ENCODE measurements at places on chromosomes 6 and 20.

DNA sequence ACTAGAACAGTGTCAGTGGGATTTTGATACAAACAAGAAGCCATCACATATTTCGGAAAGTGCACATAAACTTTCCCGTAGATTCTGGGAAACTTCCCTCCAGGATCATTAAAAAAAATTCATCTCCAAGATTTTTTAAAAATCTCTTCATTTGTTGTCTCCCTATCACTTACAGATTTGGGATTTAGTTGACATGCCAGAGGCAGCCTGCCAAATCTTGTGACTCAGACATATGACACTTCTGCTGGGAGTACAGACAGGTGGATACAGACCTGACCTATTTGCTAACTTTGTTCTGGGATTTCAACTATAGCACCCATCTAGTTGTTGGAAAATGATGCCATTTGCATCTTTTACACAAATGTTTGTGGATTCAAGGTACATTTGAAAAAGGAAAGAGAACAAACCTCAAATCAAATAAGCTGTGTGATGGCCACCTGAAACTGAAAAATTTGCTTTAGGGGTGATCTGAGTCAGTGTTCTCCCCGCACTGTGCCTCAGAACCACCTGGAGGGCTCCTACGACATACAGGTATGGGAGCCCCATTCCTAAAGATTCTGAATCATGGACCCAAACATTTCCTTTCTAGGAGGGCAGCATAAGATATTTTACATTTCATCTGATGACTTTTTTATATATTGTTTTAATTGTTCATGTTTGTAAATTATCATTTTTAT lies 21.9 kb upstream of the CD2AP start:
- DNase-seq = no peak

GRCh38 chr6:114712129-114712662 lies 369.4 kb upstream of the HS3ST5 start:
- DNase-seq = no peak

DNA sequence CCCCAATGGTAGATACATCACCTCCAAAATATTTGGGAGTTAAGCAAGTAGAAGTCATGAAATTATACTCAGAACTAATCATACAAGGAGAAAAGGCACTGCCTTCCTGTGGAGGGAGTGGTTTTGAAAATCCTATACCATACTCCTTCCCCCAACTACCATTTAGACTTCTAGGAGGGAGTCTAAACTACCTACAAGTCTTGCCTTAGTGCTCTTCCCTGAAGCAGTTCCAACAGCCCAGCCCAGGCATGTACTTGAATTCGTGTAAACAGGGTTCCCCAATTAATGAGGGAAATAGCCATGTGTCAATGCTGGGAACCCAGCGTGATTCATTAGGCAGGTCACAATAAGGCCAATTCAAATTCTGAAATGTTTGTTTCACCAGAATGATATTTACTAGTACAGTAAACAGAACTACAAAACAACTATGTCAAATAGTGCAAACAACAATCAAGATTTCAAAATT lies 39.1 kb upstream of the SGK1 start:
- DNase-seq = no peak

DNA sequence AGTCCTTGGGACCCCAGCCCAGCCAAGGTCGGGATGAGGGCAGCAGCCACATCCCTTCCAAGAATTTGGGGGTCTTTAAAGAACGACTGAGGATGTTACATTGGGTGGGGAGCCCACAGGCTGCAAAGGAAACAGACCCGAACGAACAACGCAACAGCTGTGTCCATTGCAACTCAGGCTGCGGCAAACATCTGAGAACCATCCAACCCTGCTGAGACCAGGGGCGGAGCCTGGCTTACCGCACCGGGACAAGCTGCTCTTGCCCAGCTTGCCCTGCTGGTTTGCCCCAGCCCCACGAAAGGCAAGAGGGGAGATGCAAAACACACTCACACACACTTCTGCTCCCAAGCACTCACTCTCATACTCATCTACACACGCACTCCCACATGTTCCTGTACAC lies 21.5 kb upstream of the TAF4 start:
- no peak for DNase-seq

DNA sequence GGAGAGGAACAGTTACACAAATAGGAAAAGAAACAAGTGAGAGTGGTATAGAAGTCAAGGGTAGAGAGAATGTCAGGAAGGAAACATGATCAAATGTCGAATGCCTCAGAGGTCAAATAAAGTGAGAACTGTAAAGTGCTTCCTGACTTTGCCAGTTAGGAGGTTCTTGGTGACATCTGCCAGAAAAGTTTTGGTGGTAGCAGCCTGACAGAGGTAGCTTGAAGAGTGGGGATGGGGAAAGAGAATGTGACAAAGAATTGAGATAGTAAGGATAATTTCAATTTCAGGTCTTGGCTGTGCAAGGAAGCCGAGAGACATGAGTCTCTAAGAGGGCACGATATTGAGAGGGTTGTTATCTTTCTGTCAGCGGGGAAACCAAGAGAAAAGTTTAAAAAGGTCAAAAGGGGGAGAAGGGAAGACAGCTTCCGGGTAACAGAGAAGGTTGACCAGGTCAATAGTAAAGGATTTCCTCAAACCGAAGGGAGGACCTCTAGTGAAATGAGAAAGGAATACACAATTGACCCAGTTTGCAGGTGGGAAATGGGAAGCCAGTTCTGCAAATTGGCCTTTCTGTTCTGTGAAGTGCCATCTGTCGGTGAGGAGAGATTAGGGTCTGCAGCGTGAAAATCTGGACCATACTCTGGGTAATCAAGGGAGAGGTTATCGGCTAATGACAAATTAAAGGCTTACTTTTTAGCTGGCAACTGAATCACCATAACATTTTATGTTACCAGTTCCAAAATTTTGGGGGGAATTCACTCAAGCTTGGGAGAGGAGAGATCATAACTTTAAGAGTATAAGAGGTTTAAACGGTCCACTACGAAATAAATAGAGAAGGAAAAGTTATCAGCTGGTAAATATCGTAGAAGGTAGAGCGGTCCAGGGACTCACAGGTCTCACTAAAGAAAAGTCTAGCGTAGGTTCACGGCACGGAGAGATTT lies 973 bp upstream of the BRD2 start:
- peak; percentile 84 for DNase-seq

DNA sequence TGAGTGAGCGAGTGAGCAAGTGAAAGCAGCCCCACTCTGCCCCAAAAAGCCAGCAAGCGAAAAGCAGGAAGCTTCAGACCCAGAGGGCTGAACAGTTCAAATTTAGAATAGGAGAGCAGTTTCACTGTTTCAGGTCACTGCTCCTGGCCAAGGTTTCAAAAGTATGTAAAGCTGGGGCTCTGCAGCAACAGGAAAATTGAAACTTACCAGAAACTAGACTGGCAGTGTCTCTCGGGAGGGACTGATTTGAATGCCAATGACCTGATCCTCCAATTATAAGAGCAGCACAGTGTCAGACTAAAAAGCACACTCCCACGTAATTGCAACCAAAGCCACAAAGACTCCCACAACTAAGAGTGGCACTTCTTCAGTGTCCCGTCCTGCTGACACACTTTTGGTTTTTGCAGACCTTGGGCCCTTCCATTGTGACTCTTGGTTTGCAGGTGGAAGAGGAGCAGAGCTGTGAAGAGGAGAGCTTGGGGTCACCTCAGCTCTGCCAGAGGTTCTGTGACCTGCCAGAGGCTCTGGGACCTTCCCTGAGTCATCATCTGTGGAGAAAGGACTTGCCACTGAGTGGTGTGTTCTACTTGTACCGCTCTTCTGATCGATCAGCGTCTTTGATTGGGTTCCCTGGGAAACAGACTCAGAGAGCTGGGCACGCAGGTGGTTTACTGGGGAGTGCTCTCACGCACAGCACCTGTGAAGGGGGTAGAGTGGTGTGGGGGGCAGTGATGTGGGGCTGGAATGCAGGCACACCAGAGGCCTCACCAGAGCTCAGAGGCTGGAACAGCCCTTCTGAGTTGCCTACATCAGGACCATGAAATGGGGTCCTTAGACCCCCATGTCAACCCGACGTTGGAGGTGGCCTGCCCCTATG lies 52.7 kb upstream of the PTGIS start:
- DNase-seq = no peak

- DNase-seq = no peak
Measured at GRCh38 chr6:73903155-73903554, 207.2 kb downstream of the CD109 start.

DNA sequence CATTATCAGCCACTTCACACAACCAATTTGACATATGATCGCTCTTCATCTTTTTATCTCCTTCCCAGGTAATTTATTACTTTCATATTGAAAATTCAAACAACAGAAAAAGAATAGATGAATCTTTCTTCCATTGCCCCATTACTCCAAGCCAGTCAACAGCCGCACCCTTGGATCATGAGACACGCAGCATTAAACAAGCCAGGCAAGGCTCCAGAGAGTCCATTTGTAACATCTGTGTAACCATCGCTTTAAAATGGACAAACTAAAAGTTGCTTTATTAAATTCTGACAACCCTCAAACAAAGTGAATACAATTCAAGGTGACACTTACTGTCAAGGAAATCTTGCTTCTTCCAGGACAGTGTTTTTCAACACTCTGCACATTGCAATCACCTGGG lies 200.3 kb downstream of the EPM2A start:
- no peak for DNase-seq

- no peak for DNase-seq
Measured at GRCh38 chr6:126199466-126199865, 140.4 kb upstream of the CENPW start.

- DNase-seq = no peak
Measured at GRCh38 chr20:19937651-19938420, 79.3 kb upstream of the NAA20 start.

DNA sequence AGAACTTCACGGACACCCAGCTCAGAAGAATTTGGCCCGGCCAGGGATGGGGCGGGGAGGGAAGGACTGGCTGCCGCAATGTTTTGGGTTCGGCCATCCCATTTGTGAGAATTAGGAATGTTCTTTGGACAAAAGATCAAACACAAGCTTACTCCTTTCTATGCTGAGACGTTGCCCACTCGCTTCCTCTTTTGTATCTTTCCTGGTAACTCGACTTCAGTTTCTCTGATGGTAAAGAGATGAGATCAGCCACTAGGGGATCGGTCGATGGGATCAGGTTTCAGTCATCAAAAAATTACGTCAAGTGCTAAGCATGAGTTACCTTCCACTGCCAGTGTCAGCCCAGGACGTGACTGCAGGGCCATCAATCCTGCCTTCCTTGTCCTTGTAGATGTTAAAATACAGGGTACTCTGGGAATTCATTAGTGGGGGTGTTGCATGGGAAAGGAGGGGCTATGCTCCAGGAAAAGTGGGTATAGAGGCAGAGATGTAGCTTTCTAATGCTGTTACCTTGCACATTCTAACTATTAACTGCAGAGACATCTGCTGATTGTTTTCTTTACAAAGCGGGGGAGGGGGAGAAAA lies 190.2 kb downstream of the TSHZ2 start:
- no peak for DNase-seq

GRCh38 chr6:26170181-26170580 lies 83.0 kb downstream of the HFE start:
- no peak for DNase-seq

DNA sequence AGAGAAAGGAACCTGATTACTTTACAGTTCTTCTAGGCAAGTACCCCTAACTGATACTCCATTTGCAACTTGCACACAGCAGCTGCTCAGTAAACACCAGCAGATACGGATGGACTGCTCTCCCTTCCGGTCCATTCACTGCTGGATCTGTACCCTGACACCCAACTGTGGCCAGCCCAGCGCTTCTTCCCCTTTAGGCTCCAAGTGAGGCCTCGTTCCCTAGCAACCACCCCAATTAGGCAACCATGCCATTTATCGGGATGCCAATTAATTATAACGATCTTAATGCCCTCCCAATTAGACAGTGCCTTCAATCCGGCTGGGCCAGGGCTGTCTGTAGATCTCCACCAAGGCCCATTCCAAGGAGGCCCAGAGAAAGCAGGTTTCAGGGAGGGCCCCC lies 3.2 kb downstream of the SULF2 start:
- no peak for DNase-seq

GRCh38 chr20:38143646-38144554 lies 21.2 kb downstream of the TGM2 start:
- no peak for DNase-seq

DNA sequence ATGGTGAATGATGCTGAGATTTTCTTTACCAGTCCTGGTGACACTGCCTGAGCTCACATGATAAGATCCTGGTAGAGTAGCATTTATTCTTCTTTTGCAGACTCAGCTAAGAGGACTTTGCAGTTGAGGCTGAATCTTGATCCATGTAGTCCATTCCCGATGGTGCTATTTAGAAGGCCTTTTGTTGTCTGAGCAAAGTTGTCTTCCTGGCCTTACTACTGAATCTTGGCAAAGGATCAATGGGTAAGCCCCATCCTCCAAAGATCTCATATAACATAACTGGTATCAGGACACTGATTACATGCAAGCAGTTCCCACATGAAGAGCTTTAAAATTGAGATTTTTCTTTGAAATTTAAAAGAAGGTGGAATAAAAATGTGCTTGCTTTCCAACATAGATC lies 291.6 kb downstream of the SOX4 start:
- DNase-seq = no peak

DNA sequence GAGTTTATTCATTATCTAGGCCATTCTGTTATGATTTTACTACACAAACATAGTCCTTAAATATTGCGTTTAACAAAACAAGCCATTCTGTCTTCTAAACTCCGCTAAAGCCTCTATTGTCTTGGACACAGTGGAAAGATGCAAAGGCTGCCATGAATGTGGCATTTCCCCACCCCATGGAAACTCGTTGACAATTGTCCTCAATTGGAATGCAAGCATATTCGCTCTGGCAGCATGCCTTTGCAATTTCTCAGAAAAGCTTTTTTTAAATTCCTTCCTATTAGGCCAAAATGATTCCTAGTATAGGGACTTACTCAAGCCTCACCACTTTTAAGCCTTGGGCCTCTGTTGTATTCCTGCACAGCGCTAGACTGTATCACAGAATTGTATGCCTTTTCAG lies 22.8 kb downstream of the OR2A4 start:
- no peak for DNase-seq

- DNase-seq = no peak
Measured at GRCh38 chr6:29739136-29739881, 16.1 kb downstream of the HLA-F start.

DNA sequence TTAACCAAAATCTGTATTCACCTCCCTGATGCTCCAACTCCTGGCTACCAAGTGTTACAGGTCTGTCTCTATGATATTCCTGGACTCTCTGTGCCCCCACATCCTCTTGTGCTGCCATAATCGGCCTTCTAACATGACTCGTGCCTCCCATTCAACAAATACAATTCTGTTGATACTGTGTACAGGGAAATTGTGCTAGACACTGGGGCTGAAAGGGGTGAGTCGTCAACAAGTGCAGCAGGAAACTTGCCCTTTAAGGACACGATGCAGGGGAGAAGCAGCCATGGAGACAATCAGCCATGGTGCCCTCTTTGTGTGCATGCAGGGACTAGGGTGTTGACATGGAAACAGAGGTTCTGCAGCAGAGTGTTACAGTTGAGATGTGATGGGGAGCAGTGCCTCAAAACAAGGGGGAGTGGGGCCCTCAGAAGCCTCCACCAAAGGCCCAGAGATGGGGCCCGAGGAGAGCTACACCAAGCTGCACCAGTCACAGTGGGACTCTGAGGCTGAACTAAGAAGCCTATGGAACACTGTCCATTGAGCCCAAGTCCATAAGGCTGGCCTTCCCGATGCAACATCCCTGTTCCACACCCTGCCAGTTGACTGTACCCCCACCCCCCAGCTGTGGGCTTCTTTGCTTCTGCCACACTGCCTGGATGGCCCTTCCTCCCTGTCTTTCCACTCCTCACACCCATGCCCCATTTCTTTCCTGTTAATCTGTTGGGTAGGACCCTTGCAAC lies 3.1 kb downstream of the PCED1A start:
- DNase-seq = no peak

Data from esophagus muscularis mucosa (tissue), 4 donors.